ENCODE measurements at places on chromosomes 4 and X.

DNA sequence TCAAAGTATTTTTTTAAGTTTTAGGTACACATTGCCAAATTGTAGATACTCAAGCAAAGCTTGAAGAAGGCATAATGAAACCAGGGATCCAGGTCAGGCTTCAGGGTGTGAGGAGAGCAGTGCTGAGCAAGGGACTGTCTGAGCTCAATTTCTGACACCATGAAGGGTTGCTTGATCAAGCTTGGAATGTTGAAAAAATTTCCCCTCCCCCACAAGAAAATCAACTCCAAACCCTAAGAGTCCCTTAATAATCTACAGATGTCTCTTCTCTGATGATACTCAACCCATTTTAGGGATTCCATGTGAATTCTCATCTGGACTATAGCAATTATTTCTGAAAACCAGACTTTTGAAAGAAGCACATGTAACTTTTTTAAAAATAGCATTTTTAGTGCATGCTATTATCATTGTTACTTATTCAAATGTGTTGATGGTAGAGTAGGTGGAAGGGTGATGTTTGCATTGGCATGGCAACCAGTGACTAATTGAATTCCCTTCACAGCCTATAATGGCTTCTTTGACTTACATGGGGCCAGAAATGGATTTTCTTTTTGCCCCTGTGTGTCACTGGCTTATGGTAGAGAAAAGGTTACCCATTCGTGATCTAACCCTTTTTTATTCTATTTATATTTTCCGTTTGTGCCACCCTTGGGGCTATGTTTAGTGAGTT, 252.0 kb downstream of the FBXW7 start:
- DNase-seq: no peak

DNA sequence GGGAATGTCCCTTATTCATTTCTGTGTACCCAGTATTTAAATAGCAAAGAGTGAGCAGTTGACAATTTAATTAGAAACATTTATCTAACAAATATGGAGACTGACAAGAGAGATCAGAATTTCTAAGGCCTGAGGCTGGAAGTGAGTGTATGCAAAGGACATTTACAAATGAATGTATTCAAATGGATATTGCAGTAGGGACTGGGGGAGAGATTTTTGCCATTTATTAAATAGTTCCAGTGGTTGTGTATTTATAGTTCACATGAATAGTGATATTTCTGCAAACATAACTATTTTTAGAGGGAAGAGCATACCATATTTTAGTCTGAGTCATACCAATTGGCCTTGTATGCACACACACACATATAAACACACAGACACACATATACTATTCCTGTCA, 592.4 kb downstream of the GLUD2 start:
- no peak for DNase-seq

DNA sequence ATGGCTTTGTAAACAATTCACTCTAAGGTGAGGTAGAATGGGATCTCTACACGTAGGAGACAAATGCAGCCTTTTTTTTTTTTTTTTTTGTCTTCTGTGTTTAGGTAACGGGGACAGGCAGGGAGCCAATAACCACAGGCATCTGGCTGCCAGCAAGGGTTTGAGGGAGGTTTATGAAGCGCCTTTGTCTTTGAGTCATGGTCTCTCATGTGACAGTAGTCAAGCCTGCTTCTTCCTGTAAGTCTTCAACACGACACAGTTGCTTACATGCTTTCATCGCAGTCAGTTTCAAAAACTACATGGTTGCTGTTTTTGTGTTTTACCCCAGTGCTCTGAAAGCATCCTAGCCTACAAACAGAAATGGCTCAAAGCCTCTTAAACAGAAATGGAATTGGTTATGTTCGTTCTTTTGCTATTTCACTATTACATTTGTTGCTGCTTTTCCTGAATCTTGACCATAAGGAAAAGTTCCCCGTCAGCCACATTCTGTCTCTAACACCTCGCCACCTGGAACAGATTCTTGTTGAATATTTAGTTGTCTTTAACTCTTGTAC, 127.8 kb upstream of the METTL14 start:
- no peak for DNase-seq

DNA sequence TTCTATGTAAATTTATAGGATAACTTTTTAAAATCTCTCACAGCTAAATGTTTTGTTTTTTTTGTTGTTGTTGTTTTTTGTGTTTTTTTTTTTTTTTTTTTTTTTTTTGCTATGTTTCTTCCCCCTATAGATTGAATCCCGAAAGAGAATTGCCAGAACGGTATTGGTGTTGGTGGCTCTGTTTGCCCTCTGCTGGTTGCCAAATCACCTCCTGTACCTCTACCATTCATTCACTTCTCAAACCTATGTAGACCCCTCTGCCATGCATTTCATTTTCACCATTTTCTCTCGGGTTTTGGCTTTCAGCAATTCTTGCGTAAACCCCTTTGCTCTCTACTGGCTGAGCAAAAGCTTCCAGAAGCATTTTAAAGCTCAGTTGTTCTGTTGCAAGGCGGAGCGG, 4.1 kb downstream of the BRS3 start:
- DNase-seq: no peak

- no peak for DNase-seq
These were observed 1.3 kb downstream of the G3BP2 start for GRCh38 chr4:75671802-75672421.

DNA sequence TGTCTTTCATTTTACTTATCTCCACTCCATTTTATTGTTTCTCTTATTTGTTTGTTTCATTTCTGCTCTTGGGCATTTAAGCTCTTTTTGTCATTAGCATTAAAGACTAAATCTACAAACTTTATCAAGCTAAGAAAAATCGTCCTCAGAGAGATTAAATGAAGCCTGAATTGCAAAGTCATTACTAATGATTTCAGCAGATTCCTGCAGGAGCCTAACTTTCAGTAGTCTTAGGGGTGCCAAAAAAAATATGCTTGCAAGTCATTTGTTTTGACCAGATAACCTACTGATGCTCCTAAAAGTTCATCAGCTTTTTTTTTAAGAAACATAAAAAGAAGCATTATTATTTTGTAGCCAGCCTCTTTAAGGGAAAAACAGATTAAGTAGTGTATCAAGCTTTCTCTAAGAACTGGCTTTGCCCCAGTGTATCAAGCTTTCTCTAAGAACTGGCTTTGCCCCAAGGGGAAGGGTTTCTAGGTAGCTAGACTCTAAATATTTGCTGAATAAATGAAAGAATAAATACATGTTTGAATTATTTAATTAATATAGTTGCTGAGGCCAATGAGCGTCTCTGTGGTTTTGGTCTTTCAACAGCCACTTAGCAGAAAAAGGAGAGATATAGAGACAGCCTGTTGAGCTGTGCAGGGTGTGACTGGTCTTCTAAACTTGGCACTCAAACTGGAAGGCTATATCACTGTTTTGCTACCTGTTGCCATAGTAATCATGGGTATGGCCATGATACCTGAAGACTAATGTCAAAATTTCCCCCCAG, 174.2 kb downstream of the BTC start:
- no peak for DNase-seq

DNA sequence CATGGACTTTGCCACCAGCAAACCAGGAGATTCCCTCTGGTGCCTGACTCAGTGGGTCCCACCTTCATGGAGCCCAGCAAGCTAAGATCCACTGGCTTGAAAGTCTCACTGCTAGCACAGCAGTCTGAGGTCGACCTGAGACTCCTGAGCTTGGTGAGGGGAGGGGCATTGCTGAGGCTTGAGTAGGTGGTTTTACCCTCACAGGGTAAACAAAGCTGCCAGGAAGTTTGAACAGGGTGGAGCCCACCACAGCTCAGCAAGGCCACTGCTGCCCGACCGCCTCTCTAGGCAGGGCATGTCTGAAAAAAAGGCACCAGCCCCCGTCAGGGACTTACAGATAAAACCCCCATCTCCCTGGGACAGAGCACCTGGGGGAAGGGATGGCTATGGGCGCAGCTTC, 28.1 kb downstream of the FAM9A start:
- no peak for DNase-seq

DNA sequence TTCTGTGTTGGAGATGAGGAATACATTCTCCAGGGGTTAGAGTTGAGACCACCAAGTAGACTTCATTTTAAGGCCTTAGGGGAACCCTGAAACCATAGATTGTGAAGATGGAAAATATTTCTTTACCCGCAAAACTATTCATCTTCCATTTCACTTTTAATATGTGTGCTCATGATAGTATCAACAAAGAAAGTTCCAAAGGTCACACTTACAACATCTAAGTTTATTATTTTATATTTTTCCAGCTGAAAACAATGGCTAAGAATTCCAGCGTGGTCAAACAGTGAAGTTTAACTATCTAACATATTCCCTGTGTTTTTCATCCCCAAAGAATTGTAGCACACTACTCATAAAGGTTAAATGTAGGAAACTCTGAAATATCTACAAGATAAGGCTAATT, 214.5 kb upstream of the GIMD1 start:
- DNase-seq: no peak

All from stimulated activated CD4-positive, alpha-beta T cell treated with anti-CD3 and anti-CD28 coated beads, Interleukin-1b, Interleukin-23, amount 100 ng/mL, for 24 hours (primary cell).